ENCODE measurements at places on chromosomes 3 and 15.

DNA sequence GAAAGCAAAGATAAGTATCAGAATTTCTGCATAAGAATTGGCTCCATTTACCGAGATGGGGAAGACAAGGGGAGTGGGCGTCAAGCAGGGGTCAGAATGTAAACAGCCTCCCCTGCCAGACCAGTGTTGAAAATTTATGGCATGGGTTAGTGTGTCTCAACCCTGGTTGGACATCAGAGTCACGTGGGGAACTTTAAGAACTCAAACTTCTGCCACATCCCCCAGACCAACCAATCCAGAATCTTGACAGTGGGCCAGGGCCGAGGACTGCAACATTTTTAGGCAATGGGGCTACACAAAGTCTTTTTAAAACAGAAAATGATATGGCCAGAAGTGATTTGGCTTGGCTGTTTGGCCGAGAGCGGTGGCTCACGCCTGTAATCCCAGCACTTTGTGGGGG, 14.3 kb upstream of the MASP1 start:
- DNase-seq: no peak

GRCh38 chr15:23569151-23569925, 3.9 kb downstream of the MKRN3 start:
- no peak for DNase-seq

DNA sequence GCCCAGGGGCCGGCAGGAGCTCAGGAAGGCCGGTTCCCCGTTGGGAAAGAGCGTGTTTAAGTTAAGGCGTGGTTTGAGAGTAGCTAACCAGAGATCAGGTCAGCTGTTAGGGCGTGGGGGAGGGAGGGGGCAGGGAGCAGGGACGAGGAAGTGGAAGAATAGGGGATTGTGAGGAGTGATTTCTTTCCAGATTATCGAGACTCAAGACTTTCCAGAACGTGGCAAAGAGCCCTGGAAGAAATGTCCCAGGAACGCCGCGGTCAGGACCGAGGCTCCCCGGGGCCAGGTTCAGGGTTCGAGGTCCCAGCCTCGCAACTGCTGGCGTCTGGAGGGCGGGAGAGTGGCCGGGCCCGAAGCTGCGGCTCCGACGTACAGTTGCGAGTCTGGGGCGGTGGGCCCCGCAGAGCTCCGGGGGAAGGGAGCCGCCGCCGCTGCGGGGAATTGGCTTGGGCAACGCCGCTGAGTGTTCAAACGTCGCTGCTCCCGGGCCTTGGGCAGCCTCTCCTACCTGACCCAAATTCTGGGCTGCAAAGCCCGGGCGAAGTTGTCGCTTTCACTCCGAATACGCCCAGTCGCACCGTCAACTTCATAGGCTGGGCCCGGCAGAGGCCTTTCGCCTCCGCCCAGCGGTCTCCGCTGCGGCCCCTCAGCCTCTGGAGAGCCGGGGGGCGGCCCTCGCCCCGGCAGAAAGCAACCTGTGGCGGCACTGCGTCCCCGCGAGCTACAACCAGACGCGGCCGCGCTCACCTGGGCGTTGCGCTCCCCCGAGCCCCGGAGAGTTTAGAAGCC, 9.5 kb downstream of the ISL2 start:
- DNase-seq: no peak

DNA sequence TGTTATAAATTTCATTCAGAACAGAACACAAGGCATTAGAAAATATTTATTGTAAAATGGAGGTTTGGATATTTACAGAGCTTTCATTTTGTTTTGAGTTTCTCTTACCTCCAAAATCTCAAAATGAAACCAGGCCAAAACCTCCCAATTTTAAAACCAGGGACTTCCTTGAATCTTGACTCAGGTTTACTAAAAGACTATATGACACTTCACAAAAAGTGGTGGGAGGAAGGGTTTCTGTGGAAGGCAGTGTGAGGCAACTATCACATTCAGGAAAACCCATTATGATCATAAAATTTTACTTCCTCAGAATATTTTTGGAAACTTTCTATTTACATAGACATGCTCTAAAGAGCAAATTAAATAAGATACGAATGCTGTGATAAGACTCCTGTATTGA, 205.8 kb upstream of the EOMES start:
- no peak for DNase-seq

DNA sequence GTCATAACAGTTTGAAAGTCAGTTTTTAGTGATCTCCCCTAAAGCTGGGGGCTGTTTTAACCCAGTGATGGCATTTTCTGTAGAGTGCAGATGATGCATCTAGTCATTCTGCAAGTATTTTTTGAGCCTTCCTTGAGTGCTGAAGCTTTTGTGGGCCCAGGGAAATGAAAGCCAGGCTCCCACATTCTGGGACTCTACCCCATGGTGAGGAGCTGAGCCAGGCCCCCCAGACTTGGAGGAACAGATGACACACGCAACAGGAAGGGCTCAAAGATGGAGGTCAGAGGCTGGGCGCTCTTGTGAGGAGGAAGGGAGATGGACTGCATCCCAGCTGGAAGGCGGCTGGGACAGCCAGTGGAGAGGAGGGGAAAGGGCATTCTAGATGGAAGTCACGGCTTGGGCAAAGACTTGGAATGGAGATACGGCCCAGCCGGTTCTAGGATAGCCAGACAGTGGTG, 40.8 kb downstream of the MRAS start:
- DNase-seq: no peak

DNA sequence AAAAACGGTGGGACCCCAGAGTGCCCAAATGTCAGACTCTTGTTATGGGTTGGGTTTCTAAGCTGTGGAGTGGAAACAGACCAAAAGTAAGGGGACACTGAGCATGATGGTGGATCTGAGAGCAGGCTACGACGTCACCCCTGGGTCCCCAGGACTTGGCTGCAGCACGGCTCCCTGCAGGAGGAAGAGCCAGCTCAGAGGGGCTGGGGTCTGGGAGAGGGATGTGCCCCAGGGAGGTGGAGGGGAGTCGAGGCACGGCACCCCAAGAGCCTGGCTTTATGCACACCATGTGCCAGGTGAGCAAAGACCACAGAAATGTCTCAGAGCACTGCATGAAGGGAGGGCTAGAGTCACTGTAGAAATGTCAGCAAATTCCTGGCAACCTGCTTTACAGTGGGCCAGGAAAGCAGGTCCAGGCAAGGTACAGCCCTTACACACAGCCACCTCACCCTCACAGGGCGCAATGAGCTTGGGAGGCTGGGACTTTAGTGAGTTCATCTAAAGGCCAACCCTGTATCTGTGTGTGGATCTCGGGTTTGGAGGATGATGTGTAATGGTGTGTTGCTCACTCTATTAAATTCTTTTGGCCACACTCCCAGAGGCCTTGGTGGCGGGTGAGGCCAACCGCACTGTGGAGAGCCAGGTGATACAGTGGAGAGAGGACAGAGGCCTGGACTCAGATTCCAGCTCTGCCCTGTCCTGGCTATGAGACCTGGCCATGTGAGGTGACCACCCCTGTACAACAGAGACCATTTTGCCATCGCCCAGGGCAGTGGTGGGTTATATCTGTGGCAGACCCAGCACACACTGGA, 14.1 kb downstream of the CTSH start:
- peak; percentile 77 for DNase-seq

GRCh38 chr15:38499651-38500050, 45.7 kb downstream of the FAM98B start:
- no peak for DNase-seq

- peak; percentile 37 for DNase-seq
These were observed 46.2 kb upstream of the VILL start for GRCh38 chr3:37944391-37944842.

GRCh38 chr3:197224034-197224444, 74.4 kb downstream of the DLG1 start:
- DNase-seq: no peak

DNA sequence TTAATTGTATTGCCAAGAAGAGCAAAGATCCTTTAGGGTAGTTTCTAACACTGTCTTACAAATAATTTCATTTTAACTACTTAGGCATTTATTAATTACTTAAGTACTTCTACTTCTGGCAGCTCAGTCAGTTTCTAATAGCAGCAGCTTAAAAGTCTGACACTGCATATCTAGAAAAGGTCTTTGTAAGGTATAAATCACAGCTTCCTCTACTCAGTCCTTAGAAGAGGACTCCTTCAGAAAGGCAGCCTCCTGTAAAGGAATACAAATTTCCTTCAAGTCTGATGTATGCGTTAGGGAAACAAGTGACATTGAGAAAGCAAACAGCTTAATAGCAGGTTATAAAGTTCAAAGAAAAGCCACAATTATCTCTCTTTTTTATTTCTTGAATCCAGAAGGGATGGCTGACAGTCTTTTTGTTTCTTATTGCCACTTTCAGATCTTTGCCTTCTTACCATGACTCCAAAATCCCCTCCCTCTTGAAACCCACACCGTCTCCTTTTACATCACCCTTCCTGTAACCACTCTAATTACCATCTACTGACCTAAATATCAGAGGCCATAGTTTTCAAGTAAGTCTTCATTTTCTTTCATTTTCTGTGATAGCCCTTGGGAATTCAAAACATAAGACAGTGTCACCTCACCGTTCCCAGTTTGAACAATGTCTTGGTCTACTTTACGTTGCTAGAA, 109.5 kb downstream of the CGGBP1 start:
- no peak for DNase-seq

GRCh38 chr3:179852142-179852905, 184.4 kb downstream of the PEX5L start:
- no peak for DNase-seq

- no peak for DNase-seq
These were observed 120.2 kb downstream of the EPHA3 start for GRCh38 chr3:89227634-89228033.

- no peak for DNase-seq
These were observed 56.9 kb upstream of the PHLDB2 start for GRCh38 chr3:111802163-111802625.

DNA sequence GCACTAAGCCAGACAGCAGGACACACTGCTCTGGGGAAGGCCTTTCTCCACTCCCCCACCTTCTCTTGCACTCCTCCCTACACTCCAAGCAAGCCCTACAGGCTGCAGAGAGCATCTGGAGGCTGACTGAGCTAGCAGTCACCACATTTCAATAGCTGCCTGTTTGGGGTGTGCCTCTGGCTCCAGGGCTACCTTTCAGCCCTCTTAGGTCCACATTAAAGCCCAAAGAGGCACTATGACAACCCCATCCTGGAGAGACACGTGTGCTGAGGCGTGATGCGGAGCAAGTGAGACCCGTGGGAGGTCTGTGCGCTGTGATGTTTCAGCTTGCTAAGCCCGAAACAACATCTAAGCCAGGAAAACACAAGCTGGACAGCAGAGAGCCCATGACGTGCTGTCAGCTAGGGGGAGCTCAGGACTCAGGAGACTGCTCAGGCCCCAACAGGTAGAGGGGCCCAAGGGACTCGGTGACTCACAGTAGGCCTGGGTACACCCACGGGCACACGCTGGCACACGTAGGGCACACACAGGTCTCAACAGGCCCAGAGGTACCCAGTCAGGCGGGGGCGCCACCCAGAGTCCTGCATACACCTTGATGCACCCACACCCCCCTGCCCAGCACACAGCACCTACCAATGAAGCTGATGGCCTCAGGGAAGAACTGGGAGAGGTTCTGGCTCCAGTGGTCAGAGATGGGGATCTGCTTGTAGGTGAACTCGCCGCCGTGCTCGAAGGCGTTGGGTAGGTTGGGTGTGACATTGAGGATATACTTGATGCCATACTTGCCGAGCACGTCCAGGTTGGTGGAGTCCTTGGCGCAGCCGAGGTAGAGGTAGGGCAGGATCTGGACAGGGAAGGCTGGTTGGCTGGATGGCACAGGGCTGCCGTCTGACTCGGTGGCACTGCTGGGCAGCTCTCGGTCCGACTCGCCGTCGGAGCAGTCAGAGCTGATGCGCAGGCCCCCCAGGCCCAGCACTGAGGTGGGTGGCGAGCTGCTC, 2.8 kb downstream of the DUSP7 start:
- DNase-seq: no peak

DNA sequence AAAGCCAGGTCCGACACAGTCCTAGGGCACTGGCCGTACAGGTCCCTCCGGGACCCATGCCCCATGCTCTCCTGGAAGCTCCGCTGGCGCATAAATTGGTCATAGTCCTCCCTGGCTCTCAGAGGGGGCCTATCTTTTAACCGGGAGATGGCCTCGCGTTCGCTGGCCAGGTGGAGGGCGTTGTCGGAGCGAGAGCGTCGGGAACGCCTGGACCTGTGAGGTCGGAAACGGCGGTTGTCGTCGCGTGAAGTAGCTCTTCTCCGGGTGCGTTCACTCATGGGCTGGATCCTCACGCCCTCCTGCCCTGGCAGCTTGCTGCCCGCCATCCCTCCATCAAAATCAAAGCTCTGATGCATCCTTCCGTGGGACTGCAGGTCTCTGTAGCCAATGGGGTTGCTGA, 76.0 kb upstream of the PSMD6 start:
- DNase-seq: no peak

GRCh38 chr3:133996251-133996661, 33.5 kb downstream of the SLCO2A1 start:
- DNase-seq: peak; percentile 32

GRCh38 chr3:120338517-120338916, 10.6 kb downstream of the LRRC58 start:
- no peak for DNase-seq

GRCh38 chr3:46609212-46609721, 3.1 kb upstream of the FAM240A start:
- DNase-seq: peak; percentile 42

- DNase-seq: no peak
These were observed 32.3 kb downstream of the SLC9C1 start for GRCh38 chr3:112261742-112262141.

DNA sequence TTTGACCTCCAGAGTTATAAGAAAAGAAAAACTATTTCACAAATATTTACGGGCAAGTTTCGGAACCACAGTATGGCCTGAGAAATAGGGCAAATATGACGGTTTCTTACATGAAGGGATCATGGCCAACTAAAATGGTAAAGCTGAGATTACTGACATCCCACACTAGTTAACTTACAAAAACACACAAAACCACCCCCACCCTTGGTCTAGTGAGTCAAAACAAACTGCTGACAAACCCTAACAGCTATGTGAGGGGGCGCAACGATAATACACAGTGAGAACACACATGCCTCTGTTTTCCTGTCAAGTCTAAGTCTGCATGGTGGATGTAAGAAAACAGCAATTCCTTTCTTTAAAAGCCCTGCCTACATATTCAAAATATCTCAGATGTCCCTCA, 32.3 kb downstream of the CBLB start:
- no peak for DNase-seq

DNA sequence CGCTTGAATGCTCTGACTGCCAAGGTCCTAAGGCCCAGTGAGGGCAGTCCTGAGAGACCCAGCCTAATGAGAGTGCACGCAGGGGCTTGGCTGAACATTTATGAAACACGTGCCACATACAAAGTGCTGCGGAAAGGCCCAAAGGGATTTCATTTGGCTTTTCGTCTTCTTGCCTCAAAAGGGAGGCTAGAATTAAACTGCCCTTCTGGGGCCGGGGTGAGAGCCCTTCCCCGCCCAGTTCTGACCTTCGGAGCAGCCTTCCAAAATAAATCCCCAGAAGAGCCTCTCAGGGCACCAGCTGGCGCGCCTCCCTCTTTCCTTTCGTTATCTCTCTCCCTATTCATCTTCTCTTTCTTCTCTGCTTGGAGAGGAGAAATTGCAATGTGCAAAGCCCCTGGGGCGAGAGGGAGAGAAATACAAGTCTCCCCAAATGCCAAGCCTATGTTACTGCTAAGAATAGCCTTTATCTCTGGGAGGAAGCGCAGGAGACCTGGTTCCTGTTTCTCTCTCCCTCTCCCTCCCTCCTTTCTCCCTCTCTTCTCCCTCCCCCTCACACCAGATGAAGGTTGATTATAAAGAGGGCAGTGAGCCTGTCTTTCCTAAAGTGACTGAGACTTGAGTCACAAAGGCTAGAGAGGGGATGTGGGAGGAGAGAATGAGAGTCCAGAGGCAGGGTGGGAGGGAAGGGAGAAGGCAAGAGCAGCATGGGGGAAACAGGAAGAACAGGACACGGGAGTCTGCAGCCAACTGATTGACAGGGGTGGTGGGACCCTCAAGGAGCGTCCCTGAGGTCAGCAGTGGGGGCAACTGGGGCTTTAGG, 36.7 kb upstream of the NDUFB4 start:
- peak; percentile 72 for DNase-seq

GRCh38 chr3:142278451-142278850, 53.1 kb upstream of the GK5 start:
- no peak for DNase-seq

Measured in left lobe of liver (tissue), 2 donors.